T1000 (cell line): ENCODE measurements at places on chromosomes 4 and X.

DNA sequence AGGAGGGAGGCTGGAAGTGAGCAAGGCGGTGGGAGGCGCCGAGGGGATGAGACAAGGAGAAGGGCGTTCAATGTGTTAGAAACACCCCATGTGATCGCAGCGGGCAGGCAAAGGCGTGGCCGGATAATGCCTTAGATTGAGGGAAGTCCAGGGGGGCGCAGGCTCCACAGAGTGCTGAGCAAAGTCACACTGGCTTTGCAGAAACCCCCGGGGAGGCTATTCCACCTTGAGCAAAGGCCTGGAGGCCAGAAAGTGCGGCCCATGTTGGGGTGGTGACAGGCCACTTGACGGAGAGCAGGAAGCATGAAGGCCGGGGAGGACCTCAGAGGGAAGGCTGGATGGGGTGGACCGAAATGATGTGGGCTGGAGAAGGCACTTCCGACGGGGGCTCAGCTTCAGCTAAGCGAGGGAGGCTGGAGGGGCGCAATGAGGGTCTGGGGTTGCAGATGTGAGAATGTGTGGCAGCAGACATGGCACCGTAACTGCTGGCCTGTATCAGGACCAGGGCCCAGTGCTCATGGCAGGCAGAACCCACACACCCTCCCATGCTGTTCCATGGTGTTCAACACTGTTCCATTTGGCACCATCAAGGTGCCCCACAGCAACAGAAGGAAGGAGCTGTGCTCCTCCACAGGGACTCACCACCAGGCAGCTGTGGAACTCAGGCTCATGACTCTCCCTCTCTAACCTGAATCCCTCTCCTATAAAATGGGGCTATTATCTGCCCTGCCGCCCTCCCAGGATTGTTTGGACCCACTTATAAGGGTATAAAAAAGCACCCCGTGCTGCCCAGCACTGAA is 50.3 kb downstream of the HMX1 start:
- DNase-seq, result no peak

DNA sequence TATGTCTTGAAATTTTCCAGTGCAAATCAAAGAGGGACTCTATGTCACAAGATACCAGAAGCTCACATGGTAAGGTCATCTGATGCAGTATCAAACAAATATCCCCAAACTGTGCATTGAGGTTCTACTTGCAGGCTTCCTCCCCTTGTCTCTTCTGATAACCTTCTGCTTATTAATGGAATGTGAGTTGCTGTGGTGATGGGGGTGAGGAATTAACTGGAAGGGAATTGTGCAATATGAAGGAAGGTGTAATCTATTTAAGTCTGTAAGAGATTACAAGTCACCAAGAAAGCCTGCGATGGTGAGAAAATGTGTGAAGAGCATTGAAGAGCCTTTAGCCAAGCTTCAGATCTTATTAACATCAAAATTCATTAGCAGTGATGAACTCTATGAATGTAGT is 15.4 kb upstream of the MAGED1 start:
- DNase-seq, result no peak

GRCh38 chr4:29220761-29221160 is 1499.4 kb upstream of the PCDH7 start:
- DNase-seq, result no peak

GRCh38 chr4:41969671-41970070 is 11.9 kb upstream of the DCAF4L1 start:
- no peak for DNase-seq

GRCh38 chrX:67684136-67684535 is 140.3 kb downstream of the AR start:
- no peak for DNase-seq

- DNase-seq, result no peak
Observed at GRCh38 chrX:92270936-92271855, 492.0 kb downstream of the PCDH11X start.

GRCh38 chr4:87465739-87466366 is 43.5 kb downstream of the NUDT9 start:
- DNase-seq, result no peak

- DNase-seq, result no peak
Observed at GRCh38 chr4:71269233-71269632, 69.6 kb upstream of the SLC4A4 start.

DNA sequence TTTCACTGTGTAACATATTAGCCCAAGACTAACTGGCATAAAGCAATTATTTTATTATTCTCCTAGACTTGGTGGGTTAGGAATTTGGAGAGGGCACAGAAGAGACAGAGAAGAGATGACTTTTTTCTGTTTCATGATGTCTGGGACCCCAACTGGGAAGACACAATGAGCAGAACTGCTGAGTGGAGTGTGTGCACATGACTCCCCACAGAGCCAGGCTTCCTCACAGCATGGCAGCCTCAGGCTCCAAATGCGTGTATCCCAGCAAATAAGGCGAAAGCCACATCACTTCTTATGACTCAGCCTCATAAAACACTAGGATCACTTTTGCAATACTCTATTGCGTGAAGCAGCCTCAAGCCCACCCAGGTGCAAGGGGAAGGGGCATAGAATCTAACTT is 68.4 kb downstream of the MFAP3L start:
- no peak for DNase-seq

- no peak for DNase-seq
Observed at GRCh38 chrX:148385471-148385870, 114.9 kb upstream of the AFF2 start.

- DNase-seq, result no peak
Observed at GRCh38 chr4:24824720-24825119, 29.3 kb downstream of the SOD3 start.

DNA sequence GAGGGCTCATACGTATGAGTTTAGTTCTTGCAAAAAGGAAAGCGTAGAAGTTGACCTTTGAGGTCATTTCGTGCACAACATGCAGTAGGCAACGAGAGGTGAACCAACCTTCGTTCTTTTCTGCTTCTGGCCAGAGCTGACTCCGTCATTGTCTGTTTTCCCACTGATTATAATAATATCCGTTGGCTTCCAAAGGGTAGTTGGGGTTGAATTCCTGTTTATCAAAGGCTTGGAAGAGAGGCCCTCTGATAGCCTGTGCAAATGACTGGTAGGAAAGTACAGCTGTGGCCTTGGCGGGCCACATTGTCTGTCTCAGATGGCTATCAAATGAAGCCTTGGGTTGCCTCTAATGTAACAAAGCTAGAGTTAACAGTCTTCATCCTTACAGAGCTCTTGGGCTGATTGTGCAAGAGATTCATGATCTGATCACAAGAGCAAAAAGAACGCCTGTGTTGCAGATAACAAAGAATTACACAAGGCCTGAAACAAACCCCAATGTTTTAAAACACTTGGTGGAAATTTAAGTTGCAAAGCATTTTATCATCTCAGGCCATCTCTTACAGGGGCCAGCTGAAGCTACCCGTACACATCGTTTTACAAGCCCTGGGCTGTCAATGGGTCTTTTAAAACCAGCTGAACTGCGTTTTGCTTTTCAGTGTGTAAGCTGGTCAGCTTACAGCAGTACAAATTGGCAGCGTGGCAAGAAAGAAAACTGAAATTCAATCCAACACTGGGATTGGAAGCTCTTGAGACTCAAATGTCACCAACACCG is 46.1 kb upstream of the FAM9C start:
- DNase-seq, result no peak

DNA sequence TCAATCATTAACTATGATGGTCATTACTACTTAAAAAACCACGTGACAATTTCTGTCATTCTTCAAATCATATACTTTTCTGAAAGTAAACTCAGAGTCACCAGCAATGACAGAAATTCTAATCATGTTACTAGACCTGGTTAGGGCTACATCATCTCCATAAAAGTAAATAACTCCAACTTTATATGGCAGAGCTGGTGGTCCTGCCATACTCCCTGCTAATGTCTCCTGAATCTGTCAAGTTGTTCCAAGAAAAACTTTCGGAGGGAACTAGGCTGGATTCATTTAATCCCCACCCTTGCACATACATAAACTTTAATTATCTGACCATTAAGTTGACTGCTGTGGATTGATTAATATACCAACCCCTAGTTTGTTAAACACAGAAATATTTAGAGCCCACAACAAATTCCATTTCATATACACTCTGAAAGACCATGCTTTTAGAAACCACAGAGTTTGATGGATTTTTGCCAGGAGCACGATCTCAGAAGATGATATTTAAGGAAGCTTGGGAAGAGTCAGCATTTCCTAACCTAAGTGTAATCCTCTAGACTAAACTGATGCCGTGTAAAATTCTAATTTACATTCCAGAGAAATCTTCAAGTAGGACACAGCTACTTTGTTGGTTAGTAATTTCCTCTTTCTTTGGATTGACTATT is 577.0 kb downstream of the FAT4 start:
- no peak for DNase-seq

DNA sequence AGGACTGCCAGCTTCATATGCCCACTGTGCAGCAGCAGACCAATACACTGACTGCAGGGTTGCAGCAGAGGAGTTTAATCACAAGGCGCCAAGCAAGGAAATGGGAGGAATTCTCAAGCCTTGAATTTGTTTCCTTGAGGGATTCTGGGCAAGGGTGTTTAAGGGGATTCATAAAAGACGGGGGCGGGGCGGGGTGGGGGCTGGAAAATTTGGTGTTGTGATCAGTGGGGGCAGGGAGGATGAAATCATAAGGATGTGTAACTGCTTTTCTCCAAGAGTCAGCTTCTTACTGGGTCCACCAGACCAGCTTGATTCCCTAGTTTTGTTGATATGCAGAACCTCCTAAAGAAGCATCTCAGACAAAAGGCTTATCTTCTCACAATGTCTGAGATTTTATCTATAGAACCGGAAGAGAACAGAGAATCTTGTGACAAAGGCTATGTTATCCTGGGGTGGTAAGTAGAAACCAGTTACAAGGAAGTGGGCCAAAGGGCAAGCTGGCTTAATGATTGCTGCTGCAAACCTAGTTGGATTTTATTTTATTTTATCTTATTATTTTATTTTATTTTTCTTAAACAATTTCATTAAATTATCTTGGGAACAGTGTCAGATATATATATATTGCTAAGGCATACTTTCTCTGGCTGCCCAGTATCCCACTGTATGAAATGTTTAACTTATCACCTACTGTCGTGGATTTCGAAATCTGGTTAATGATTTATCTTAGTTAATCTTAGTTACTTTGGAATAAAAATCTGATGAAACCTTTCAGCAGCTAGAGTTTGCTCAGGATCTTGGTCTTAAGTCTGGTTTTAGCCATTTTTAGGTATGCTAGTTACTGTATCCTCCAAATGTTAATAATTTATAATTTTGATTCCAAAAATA is 276.4 kb downstream of the RPA4 start:
- no peak for DNase-seq

- no peak for DNase-seq
Observed at GRCh38 chrX:5528057-5528456, 700.6 kb downstream of the NLGN4X start.

DNA sequence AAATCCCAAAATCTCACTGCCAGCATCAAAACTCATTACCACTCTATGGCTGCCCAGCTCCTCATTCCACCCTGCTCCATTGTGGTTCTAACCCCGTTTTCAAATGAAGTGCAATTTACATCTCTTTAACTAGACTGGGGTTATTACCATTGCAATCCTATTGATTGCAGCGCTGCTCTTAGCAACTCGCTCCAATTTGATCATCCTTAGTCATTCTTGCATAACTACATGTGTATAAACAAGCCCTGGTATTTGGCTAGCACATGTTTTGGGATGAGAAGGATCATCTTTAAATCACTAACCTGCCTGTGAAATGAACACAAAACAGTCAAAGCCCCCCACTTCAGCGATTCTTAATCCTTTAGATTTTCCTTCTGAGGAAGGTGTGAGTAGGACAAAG is 340.1 kb upstream of the PPARGC1A start:
- peak; percentile 32 for DNase-seq

- DNase-seq, result no peak
Observed at GRCh38 chrX:10098270-10098713, 58.5 kb upstream of the CLCN4 start.

DNA sequence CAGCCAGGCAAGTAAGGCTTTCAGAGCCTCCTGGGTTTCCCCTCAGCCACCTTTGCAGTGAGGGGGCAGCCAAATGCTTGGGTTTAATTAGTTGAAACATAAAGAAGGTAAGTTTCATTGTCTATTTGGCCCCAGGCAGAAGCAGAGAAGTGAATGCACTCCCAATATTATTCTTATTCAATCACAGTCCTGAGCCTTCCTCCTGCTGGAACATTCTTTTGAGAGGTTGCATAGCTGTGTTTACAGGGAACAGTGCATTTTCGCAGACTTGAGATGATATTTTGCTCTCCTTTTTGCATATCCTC is 13.9 kb downstream of the SLC2A9 start:
- no peak for DNase-seq

GRCh38 chr4:7630568-7631287 is 196.0 kb upstream of the PSAPL1 start:
- DNase-seq, result peak; percentile 94

DNA sequence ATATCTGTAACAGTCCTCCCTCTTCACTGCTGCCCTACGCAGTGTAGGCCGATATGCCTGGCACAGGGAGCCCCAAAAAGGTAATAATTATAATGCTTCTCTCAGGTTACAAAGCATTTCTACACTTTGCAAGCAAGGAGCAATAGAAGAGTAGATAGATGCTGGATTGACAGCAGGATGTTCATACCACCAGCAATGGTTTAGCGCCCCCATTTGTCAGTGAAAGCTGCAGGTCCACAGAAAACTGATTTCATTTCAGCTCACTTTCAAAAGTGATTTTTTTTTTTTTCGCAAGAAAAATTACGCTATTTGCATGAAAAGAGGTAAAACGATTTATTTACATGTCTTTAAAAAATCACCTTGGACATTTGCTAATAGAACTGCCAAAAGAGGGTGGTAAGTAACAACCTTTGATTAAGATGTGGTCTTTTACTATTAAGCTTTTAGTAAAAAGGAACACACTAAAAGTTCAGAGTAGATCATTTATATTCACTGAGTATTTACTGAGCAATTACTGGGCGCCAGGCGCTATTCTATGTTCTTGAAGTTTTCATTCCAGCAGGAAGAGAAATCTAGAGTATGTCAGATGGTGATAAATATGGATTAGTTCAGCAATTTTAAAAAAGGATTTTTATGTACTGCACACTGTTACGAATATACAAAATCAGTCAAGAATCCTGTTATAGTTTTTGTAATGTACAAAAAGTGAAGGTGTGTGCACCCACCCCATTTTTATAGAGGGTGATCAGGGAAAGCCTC is 34.4 kb downstream of the HPF1 start:
- DNase-seq, result no peak

DNA sequence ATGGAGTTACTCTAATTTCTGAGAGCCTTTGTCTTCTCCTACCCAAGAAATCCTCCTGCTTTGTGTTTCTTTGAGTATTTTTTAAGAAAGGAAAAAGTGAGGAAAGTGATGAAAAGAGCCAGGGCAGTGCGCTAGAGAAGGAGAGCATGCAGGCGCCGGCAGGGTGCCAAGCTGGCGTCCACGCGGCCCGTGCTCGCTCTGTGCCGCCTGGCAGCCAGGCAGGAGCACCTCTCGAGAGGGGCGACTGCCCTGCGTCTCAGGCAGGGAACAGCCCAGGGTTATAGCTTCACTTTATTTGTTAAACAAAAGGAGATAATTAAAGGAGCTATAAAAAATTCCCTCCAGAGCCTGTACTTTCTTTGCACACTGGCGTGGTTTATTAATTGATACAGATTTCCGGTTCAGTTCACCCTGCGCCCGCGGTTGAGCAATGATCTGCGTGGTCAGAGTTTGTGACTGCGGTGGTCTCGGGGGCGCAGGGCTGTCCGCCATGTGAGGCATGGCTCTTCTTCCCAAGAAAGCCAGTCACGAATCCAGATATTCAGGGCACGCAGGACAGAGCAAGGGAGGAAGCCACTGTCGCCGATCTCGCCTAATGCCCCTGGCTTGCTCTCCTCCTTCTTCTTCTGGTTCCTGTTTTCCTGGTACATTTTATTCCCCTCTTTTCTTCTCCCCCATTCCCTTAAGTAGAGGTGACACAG is 110.8 kb upstream of the PAQR3 start:
- DNase-seq, result no peak
